ENCODE measurements at places on chromosomes 11 and 22.

DNA sequence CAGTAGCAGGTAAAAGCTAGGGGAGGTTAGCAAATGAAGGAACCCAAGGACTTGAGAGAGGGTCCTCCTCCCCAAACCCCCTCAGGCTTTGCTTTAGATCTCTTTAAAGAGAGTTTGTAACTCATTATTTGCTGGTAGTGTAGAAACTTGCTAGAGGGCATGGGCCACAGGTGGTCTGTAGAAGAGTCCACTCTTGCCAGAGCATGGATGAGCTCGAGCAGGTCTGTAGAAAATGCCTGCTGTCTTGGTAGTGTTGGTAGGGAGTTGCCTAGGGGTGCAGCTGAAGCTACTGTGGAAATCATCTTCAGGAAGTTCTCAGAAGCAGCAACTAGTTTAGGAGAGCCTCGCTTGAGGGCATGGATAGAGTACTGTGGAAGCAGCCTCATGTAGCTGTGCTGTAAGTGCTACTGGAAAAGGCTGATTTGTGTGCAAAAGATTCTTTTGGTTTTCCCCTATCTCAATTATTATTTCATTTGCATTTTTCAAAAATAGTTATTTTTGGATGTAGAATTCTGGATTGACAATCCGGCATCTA, 104.3 kb downstream of the TMEM135 start:
- DNase-seq = no peak

DNA sequence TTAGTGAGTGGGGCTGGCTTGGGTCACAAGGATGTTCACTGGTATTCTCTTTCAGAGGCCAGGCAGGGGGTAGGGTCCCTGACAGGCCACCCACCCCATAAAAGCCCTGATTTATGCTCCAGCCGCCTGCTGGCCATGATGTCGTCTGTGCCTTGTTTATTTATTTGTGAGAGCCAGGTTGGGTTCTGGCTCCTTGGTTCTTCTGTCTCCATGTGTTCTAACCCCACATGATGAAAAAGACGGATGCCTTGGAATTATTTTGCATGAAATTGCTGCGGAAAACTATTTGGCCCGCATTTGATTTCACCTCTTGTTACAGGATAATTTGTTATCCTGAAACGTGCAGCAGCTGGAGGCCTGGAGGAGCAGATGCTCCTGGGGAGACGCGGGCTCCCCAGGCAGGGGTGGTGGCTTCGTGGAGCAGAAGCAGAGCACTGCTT, 46.3 kb upstream of the WNT11 start:
- DNase-seq = no peak

- no peak for DNase-seq
These were observed 724 bp downstream of the ARFIP2 start for GRCh38 chr11:6480299-6480914.

DNA sequence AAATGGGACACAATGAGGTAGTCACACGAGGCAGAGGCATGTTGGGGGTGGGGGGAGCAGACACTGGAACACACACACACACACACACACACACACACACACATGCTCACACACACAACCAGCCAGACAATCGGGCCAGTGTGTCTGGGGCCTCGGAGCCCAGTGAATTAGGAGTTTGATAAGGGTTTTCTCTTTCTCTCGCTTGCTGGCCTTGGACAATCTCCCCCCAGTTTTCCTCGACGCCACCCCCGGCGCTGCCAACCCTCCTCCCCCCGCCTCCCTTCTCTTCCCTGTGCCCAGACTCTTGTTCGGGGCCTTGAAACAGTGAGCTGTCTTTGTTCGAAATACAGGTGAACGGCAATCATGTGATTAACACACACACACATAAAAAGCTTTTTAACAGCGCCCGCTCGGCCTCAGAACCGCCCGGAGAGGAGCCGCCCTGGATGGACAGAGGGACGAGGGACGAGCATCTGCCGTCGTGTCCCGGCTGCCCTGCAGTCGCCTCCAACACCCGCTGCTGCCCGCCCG, 1.5 kb upstream of the SOX10 start:
- no peak for DNase-seq

GRCh38 chr11:14411818-14412217, 52.8 kb upstream of the RRAS2 start:
- DNase-seq = no peak

DNA sequence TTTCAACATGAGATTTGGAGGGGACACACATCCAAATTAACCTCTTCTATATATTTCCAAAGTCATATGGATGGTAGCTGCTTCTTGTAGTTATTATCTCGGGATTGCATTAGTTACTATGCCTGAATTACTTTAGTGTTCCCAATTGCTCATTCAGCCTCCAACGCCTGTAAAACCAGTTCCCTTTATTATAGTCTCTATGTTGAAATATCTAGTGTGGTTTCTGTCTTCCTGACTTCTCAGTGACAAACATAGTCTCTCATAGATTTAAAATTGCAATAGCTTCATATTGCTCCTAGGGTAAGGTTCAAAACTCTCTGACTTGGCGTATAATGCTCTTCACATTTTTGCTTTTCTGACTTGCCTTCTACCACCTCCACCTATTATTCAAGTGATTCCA, 366.4 kb downstream of the CASP12 start:
- DNase-seq = no peak

DNA sequence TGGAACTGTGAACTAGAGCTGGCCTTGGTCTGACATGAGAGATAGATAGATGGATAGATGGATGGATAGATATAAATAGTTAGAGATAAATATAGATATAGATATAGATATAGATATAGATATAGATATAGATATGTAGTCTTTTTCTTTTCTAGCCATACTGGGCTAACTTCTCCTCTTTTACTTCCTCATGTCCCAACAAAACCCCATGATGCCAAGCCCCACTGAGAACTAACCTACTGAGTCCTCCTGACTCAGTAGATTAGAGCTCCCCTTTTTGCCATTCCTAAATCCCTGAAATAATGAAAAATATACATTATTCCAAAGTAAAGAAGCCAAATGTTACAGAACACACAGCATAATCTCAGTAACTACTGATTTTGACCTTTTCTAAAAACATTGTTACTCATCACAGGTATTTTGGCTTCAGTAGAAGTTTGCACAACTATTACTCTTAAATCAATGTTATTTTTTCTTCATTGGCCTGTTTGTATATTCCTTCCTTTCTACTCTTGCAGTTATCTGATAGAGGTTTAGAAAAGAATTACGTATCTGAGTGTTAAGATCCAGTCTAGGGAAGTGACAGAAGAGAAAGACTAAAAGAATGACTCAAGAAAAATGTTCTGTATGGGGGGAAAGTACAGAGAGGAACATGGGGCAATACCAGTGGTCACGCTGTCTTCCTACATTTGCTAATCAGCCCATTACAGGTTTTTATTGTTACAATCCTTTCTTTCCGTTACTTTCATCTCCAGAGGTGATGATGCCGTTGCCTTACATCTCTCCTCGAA, 6.0 kb upstream of the OR10D3 start:
- no peak for DNase-seq

DNA sequence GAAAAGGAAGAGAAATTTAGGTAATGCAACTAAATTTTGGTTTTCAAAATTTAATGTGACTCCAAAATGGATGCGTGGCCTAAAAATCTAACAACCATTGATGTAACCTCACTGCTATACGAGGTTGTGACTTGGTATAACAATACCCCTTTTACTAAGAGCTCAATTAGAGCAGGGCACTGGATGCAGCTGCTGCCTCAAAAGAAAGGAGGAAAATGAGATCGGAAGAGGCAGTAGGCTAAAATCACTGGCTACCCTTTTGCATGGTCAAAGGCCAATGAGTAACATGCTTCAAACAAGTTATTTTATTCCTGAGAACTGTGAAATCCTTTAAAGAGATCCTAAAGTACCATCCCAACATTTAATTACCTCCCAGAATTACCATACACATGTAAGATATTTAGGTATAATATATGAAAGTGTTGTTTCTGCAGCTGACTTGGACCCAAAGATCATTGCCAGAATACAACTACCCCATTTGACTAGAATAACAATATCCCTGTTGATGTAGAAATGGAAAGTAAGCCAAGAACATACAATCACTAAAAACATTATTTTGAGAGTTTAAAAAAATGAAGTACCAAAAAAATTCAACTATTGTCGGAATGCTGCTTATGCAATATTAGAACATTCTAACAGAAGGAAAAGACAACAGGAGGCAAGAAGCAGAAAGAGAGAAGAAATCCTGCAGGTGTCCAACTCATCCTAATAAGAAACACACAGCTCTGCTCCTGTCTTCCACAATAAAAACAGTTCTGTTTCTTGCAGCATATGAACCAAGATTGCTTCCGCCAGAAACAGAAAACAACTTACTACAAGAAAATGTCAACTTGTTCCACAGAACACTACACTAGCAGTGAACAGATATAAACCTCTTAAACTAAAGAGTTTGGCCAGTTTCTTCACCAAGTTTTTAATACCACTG, 15.0 kb downstream of the SIK3 start:
- DNase-seq = no peak

DNA sequence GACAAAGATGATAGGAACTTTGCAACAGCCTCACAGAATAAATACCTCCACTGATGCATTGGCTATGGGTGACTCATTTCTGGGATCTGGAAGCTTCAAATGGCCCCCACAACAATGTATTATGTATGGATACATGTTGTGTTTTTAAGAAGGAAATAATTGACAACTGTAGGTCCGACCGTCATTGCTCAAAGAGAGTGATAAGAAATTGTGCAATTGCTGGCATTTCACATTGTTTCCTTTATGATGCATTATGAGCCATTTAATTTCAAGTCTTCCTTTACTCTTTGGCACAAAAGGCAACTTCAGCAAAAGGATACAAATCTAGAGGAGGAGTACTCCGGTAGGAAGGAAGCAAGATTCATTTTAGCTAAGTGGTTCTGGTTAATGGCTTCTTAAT, 2.0 kb downstream of the ANO3 start:
- no peak for DNase-seq

DNA sequence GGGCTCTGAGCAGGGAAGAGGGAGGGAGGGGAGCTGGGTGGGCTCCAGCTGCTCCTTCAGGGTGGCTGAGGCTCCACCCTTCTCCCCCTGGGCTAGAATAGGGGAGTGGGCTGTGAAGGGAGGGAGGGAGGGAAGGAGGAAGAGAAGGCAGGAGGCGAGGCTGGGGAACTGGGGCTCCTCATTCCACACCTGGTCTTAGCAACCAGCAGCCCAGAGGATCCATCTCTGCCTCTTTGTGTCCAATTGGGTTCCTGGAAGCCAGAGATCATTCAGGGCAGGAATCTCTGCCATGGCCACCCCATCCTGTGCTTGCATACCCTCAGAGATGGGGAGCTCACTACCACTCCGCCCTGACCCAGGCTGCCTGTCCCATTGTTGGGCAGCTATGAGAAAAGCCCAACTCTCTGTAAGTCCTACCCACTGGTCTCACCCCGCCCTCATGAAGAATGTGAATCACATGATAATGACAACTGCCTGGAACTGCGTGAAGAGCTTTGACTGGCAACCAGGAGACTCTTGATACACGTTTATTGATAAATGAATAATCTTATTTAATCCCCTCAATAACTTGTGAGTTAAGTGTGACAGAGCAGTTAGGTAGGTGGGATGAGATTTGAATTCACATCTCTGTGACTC, 7.9 kb downstream of the NCF4 start:
- DNase-seq = no peak

DNA sequence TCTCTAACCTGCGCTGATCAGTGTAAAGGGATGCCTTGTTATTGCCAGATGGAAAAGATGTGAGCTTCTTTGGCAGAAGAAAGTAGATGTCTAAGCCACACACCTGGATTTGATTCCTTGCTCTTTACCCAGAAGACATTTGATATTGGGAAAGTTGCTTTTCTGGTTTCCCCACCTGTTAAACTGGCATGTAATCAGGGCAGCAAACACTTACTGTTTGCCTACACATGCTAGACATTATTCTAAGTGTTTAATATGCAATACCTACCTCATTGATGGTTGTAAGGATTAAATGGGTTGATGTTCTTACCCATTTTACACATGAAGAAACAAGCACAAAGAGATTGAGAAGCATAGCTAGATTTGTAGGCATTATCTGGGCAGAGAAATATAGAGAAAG, 16.6 kb downstream of the ASRGL1 start:
- DNase-seq = no peak

GRCh38 chr11:43397251-43397650, 38.5 kb downstream of the TTC17 start:
- DNase-seq = no peak

GRCh38 chr22:49243965-49244364, 583.7 kb downstream of the BRD1 start:
- no peak for DNase-seq

DNA sequence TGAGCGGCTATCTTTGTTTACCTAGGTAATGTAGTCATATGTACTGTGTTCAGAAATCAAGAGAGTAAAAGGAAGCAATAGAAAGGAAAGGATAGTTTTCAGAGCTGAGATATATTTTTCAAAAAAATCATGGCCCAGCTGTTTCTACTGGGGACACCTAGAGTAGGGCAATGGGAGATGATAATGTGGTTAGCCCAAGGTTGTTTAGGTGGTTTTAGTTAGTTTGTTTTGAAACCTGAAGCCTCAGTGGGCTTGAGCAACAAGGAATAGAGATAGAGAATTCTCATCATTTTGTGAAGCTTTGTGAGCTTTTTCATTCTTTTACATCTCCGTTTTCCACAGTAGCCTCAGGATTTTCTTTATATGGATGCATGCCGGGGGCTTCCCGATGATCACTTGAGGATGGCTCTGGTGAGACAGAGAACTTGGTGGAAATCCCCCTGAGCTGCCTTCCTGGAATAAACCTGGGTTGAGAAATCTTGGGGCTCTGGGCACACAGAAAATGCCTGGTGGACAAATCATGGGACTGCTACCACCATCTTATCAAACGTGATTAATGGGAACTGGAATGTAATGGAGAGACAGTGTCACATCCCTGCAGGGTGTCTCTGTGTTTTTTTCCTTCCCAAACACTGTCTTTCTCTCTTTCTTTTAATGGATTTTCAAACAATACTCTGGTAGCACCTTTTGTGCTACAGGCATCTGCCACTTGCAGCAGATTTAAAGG, 49.0 kb downstream of the ARHGAP42 start:
- no peak for DNase-seq

- DNase-seq = peak; percentile 64
These were observed 773 bp downstream of the HRAS start for GRCh38 chr11:534396-535209.

- no peak for DNase-seq
These were observed 29.9 kb downstream of the MICAL2 start for GRCh38 chr11:12140186-12140793.

DNA sequence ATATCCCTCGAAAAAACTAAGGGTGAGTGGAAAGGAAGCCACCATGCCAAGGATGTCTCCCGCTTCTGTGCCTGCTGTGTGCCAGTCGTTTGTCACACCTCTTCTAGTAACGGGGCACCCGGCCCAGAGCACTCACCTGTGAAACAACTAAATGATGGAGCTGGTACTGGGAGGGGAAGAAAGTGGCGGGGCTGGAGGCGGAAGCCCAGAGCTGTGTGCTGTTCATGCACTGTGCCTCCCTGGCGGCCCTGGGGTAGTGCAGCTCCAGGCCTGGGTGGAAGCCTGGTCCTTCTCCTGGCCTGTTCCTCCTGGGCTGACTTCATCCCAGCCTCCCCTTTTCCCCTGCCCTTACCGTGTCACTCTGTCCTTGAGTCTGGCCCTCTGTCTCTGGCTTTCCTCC, 130.2 kb downstream of the CEP164 start:
- DNase-seq = peak; percentile 8

Measured in femur (tissue), 1 donor.